ENCODE measurements at places on chromosomes 7 and 10.

- DNase-seq, result no peak
Measured at GRCh38 chr10:51706225-51706624, 6.8 kb upstream of the CSTF2T start.

- no peak for DNase-seq
Measured at GRCh38 chr7:121195010-121195409, 133.8 kb upstream of the WNT16 start.

DNA sequence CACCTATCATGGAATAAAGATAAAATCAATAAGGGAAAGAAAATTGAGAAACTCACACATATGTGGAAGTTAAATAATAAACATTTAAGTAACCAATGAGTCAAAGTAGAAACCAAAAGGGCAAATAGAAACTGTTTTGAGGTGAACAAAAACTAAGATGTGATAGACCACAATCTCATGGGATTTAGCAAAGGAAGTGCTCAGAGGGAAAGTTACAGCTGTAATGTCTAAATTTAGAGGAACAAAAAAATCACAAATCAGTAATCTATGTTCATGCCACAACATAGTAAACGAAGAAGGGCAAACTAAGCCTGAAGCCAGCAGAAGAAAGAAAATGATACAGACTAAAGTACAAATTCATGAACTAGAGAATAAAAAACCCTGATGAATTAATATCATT lies 16.3 kb downstream of the CYP3A4 start:
- DNase-seq, result no peak

DNA sequence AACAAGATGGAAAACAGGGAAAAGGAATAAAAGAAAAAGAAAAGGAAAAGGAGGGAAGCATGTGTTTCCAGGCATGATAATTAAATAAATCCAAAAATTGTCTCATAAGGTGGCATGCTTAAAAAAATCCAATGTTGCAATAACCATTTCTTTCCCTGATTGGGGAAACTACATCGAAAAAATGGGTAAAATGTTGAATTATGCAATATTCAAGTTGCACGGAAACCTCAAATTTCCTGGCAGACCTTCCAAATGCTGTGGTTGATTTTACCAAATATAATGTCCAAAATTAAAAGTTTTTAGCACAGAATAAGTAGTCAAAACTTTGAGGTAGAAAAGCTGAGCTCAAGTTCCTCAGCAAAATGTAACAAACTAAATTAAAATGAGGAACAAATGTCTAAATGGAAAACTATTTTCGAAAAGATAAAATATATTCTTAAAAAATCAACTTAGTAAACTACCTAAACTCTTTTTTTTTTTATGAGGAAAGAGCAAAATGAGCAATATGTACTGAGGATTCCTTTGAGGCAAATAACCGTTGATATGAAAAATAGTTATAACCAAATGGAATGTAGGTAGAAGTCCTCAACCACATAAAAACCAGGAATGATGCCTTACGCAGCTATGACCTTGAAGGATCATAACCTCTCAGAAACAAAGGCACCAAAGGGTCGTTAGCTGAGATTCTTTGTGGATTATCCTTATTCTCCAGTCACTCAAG lies 52.6 kb downstream of the MACC1 start:
- no peak for DNase-seq

DNA sequence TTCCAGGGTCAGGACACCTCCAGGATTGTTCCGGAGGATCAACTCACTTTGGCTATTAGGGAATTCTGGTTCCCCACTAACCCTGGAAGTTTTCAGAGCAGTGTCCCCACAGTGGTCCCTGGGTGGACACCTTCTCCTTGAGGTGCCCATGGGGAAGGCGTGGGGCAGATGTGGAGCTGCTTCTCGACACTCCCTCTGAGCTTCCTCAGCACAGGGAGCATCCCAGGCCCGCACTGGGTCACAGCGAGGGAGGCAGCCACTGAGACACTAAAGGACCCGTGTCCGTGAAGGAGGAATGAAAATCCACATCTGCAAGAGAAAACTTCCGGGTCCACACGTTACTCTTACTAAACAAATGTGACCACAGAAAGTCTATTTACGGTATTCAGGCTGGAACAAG lies 48.2 kb upstream of the MNX1 start:
- no peak for DNase-seq

DNA sequence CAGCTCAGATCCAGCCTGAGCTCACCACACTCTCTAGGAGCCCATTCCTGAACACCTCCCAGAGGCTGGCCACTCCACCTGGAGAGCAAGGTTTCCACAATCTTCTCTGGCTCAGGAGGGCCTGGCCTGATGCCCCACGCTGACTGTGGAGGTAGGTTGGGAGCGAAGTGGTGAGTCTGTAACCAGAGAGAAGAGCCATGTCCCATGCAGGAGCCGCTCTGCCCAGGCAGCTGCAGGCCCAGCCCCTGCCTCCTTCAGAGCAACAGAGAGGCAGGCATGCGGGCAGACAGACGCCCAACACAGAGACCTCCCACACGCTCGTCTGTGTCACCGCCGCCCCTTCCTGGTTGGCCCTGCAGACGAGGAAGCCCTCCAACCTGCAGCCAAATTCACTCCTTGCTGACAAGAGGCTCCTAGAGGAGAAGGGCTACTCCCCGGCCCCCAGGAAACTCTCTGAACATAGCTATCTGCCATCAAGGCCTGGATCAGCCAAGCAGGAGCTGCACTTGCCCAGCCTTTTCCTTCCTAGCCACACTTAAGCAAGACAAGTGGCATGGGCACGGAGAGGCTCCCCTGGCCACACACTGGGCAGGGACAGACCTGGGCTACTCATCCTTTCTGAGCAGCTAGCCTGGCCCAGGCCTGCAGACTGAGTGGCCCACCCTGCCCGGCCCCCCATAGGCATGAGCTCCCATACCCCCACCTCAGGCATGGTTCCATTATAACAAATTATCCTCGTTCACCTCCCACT lies 101.9 kb downstream of the GRID1 start:
- DNase-seq, result no peak

- DNase-seq, result no peak
Measured at GRCh38 chr7:137839903-137840779, 6.6 kb downstream of the DGKI start.

GRCh38 chr7:82750007-82750406 lies 306.4 kb upstream of the CACNA2D1 start:
- DNase-seq, result no peak

DNA sequence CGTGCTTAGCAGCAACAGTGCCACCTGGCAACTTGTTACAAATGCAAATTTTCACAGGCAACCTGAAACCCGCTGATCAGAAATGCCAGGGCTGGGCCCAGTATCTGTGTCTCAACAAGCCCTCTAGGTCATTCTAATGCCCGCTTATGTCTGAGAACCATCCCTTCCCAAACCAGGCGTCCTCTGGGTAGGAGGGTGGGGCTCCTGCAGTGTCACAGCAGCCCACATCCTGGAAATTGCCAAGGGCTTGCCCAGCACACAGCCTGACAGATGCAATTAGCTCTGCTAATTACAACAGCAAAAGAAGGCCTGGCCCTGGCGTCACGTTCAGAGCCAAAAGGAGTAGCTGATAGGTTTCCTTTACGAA lies 15.9 kb downstream of the ITPRIP start:
- no peak for DNase-seq

DNA sequence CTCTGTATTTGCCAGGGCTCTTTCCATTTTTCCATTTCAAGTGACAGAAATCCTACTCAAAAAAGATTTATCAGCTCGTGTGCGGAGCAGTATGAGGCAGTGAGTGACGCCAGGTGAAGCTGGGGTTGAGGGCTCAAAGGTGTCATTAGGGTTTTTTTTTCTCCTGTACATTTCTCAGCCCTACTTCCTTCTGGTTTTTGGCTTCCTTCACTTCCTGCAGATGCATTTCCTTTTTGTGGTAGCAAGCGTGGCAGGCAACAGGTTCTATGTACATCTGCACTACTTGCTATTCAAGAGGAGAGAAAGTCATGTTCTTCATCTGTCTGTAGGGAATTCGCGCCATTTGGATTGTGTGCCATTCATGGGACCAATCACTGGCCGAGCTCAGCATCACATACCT lies 52.8 kb upstream of the AOAH start:
- no peak for DNase-seq

- no peak for DNase-seq
Measured at GRCh38 chr7:39299695-39300094, 266.5 kb upstream of the YAE1 start.

GRCh38 chr7:121519548-121520521 lies 123.7 kb upstream of the FAM3C start:
- DNase-seq, result no peak

GRCh38 chr7:112260911-112261310 lies 54.4 kb downstream of the ZNF277 start:
- DNase-seq, result no peak

- DNase-seq, result no peak
Measured at GRCh38 chr10:103553743-103554487, 60.4 kb downstream of the NEURL1 start.

DNA sequence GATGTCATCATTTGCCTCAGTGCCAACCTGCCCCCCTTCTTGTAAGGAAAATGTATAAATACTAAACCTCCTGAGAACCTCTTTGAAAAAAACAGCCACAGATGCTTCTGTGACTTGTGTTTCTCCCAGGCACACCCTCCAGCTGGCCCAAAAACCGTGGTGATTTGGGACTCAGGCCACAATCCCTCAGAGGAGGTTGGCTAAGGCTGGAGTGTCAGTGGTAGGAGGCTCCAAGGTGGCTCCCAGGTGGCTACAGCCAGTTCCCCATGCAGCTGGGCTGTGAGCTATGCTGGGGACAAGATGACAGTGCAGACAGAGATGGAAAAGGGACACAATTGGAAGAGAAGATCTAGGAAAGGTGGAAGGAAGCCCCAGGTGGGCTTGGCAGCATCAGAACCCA lies 104.7 kb downstream of the CPXM2 start:
- no peak for DNase-seq

- no peak for DNase-seq
Measured at GRCh38 chr7:214410-215212, 22.2 kb downstream of the FAM20C start.

GRCh38 chr7:107690084-107690483 lies 29.5 kb downstream of the SLC26A4 start:
- DNase-seq, result no peak

- DNase-seq, result no peak
Measured at GRCh38 chr10:11341283-11341960, 270.0 kb downstream of the USP6NL start.

- DNase-seq, result no peak
Measured at GRCh38 chr10:99374526-99374925, 45.4 kb downstream of the CNNM1 start.

DNA sequence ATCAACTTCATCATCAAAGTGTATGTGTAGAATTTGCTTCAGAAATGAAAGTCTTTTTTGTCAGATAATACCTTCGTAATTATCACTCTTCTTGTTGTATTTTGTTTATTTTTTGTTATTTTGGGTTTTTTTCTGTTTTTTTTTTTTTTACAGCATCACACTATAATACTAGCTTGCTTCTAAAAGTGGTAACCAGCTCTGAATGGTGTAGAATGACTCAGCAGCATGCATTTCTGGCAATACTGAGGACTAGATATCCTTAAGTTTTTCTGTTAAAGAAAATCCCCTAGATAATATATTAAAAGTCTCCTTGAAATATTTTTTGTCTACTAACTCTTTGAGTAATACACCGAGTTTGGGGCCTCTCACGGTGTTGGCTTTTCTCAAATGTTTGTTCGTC lies 109.1 kb downstream of the LMBR1 start:
- DNase-seq, result no peak

DNA sequence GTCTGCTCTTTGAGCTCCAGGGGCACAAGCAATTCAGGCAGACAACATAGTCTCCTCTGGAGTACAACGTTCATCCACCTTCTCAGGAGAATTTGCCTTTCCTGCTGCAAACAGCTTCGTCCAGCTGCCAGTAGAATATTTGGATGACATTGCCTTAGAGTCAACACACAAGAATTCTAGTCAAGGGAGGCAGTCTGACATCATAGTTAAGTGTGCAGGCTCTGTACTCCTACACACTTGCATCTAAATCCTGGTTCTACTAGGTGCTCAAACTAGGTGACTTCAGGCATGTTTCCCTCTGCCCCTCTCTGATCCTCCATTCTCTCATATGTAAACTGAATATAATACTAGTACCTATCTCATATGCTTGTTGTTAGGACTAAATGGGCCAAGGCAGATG lies 314.8 kb downstream of the HPSE2 start:
- no peak for DNase-seq

GRCh38 chr10:66008221-66008620 lies 917.6 kb upstream of the LRRTM3 start:
- no peak for DNase-seq

DNA sequence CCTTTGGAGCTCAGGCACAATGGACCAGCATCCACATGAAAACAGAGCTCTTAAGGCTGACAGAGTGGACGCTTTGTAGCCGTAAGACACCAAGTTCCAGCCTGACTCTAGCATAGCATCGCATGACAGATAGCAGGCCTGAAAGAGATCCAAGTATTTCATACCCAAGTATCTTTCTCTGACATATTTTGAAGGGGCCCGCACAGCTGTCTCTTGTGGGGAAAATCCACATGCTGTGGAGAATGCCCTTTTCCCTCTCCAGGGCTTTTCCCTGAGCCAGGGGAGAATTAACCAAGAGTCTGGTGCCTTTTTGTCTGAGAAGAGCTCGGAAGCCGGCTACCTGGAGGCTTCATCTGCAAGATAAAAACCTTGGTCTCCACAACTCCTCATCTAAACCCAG lies 51.0 kb downstream of the CFAP46 start:
- no peak for DNase-seq

- no peak for DNase-seq
Measured at GRCh38 chr7:110170841-110171240, 920.1 kb upstream of the LRRN3 start.

GRCh38 chr10:18142151-18142550 lies 1.9 kb downstream of the CACNB2 start:
- no peak for DNase-seq

DNA sequence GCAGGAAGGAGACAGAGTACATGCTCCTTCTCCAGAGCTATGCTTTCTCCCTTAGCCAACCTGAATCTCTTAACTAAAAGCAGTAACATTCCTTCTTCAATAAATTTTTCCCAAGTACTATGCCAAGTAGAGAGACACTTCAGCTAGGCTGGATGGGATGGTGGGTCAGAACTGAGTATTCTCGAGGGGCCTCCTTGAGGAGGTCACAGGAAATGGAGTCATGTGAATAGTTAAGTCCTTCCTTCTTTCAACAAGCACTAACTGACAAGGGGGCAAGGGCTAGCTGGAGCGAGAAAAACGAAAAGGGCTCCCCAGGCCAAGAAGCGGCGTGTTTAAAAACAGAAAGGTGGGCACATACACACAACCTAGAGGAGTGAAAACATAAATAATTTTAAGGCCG lies 5.5 kb downstream of the RSU1 start:
- no peak for DNase-seq

GRCh38 chr7:32244806-32245345 lies 174.7 kb upstream of the PDE1C start:
- DNase-seq, result no peak

GRCh38 chr10:29412485-29412884 lies 123.6 kb downstream of the LYZL1 start:
- DNase-seq, result no peak

GRCh38 chr10:11286261-11286852 lies 268.7 kb downstream of the CELF2 start:
- peak; percentile 59 for DNase-seq

All from GM12891 (cell line).